ENCODE measurements at places on chromosomes 12 and 14. TPM values are rescaled to one million over a fixed set of nuclear protein-coding genes. Genes with fewer than 3 reads are reported as not detected.

The KLHL33 gene
- total RNA-seq = not detected

The SALL2 gene
- total RNA-seq = 0.48 TPM

The FAIM2 gene
- total RNA-seq = 0.98 TPM

The REC8 gene
- 1.1 TPM for total RNA-seq

The KCNJ8 gene
- total RNA-seq = not detected

The UNC119B gene
- total RNA-seq = 10.2 TPM

The EFCAB11 gene
- 18.6 TPM for total RNA-seq

The MNAT1 gene
- 75.5 TPM for total RNA-seq

The MMP19 gene
- total RNA-seq = 4.2 TPM
